ENCODE measurements at places on chromosomes 3 and 15.

DNA sequence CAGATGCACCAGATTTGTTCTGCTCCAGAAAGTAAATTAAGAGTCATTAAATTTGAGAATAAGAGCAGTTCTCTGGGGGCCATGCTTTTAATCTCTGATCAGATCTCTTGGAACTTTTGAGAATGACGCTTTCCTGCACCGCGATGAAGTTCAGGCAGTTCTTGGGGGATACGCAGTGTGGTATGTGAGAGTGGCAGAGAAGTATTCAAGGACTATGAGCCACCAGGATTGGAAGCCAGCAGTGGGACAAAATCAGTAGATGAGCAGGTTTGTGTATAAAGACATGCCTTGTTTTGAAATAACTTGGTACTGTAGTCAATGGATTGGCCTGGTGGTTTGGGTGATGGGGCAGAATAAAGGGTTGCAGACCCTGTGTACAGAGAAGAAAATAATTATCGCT lies 483.6 kb downstream of the ERC2 start:
- DNase-seq = no peak

- DNase-seq = no peak
Measured at GRCh38 chr3:50278123-50278879, 586 bp upstream of the LSMEM2 start.

DNA sequence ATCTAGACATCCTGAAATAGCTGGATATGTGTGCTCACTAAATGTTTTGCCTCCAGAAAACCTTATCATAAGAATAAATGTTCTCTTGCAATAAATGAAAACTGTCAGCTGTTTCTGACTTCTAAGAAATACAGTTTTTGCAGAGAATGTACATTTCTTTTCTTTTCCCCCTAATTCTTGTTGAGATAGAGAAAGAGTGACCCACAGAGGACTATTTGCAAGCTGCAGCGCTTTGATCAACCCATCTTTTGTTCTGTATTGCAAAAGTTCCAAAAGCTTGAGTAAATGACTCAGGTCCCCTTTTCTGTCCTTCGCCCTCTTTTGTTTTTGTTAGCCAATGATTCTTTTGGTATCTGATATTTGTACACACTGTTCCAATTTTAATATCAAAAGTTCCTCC lies 141.9 kb downstream of the BBX start:
- DNase-seq = no peak

DNA sequence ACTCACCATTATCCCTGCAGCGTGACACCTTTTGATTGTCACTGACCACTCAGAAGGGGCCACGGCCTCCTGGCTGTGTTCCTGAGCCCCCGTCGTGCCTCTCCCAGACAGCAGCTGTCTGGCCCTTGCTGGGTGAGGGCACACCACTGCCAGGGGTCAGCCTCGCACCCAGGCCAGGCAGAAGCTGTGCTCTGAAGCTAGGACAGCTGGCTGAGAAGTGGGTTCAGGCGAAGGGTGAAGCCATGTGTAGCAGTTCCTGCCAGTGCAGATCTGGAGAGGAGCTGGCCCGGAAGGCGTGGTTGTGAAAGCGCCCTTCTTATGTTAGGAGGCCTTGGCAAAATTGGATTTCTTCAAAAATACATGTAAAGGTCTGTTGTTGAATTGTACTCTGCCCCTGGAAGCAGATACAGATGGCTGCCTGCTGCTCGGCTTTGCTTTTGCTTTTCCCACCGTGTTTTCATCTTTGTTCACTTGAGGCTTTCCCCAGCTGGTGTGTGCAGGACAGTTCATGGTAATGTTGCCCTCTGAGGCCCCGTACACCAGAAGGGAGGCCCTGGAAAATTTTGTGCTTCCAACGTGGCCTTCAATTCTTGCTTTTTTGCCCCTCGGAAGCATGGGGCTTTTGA lies 49.1 kb downstream of the KLHL25 start:
- peak; percentile 10 for DNase-seq

GRCh38 chr3:46356909-46357308 lies 3.0 kb downstream of the CCR2 start:
- DNase-seq = no peak

DNA sequence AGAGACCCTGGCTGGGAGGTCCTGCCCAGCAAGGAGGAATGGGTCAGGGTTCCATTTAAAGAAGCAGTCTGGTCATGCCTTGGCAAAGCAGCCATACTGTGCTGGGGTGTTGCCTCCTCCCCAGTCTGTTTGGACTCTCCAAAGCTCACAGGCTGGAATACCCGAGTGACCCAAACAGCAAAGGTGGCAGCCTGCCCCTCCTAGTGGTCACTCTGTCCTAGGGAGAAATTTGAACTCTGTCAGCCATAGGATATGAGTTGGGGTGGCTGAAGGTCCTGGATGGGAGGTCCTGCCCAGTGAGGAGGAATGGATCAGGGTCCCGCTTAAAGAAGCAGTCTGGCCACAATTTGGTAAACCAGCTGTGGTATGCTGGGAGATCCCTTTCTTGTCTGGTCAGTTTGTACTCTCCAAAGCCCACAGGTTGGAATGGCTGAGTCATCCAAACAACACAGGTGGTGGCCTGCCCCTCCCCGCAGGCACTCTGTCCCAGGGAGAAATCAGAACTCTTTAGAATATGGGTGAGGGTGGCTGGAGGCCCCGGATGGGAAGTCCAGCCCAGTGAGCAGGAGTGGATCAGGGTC lies 45.0 kb downstream of the CCR1 start:
- DNase-seq = no peak

DNA sequence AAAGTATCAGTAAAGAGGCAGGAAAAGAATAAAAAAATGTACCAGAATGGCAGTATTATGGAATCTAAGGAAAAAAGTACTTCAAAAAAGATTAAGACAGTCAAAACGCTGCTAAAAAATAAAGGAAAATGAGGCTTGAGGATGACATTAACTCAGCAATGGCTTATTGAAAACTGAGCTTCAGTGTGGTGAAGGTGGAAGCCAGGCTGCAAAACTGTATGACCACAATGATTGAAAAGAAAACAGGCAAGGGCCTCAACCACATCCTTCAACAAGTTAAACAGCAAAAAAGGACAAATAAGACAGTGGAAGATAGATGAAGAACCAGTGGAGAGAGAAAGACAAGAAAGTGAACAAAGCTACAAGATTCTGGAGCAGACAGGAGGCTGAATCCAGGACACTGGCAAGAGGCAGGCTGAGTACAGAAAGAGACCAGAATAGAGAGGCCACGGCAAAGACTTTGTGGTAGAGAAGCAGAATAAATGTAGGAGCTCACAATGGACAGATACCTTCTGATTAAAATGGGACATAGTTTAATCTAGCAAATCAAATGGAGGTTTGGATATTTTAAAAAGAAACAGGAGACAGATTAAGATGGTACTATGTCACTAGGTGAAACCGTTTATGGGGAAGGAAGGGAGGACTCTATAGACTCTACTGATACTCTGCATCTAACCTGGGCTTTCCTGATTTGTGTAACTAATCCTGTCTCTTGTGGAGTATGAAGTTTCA lies 86.1 kb downstream of the TJP1 start:
- DNase-seq = no peak
